GM13976 (cell line): ENCODE measurements at places on chromosomes 16 and 17.
A peak's percentile ranks its signal among the peaks of the same experiment; 100 is the strongest.

GRCh38 chr17:66399441-66399840 lies 97.0 kb downstream of the PRKCA start:
- no peak for DNase-seq

DNA sequence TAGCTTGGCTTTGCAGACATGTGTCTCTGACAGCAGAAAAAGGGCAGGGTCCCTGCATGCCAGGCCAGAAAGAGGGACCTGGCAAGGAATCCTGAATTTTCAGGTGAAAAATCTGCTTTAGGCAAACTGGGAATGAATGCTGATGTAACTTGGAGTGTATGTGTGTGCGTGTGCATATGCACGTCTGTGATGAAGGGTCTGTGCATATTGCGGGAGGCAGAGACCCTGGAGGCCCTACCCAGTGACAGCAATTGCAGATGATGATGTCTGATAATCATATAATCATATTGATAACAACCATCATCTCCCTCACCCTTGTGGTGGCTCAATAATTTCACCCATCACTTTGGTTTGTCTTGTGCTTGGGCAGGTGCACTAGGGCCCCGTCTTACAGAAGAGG lies 80.7 kb upstream of the SDK2 start:
- no peak for DNase-seq

GRCh38 chr16:75931043-75931442 lies 204.8 kb upstream of the CPHXL start:
- no peak for DNase-seq

DNA sequence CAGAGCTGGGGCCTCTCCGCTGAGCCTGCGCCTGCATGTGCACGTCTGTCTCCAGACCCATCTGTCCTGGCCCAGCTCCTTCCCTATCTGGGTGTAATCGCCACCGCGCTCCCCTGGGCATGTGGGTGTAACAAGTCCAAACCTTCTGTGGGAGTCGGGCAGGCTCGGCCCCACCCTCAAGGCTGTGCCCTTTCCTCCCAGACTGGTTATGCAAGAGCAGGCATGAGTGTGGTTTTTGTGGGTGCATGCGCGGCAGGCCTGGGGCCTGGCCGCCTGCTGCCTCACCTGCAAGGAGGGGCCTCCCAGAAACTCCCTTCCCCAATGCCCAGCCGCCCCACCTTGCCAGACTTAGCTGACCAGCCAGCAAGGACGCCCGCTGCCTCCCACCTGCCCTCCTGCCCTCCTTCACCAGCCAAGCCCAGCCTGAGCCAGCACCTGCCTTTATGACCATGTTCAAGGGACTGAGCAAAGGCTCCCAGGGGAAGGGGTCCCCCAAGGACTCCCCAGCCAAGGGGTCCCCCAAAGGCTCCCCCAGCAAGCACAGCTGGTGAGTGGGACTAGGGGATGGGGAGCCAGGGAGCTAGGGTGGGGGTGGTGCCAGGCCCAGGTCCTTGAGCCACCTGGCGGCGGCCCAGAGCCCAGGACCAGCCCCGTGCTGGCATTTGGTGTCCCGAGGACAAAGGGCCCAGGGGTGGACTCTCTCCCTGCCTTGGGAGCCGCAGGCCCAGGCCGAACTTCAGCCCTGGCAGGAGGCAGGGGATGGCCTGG lies at the start of gene EVPLL:
TSS of gene EVPLL (plus strand) at position 342 of the 768 bp plus-strand sequence. CDS start 3,160 bp downstream, outside the sequence.
- peak; percentile 12 for DNase-seq

- no peak for DNase-seq
Observed at GRCh38 chr17:6867849-6868248, 36.3 kb upstream of the TEKT1 start.

GRCh38 chr16:14014284-14014625 lies 56.9 kb upstream of the MRTFB start:
- DNase-seq = no peak

DNA sequence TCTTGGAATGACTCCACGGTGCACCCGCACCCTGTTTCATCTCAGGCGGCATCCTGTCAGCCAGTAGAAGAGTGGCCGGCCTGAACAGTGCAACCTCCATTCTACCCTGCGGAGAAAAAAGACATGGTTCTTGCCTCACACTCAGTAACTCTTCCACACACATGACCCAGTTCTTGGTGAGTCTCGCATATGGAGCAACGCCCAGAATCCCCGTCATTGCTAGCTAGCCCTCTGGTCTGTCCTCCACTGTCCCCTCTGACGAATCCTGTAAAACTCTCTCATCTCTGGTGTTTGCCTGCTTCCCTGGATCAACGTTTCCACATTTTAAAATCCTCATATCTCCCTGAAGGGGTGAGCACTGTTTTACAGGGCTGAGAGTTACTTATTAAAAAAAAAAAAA lies 4.2 kb upstream of the RDM1 start:
- no peak for DNase-seq

DNA sequence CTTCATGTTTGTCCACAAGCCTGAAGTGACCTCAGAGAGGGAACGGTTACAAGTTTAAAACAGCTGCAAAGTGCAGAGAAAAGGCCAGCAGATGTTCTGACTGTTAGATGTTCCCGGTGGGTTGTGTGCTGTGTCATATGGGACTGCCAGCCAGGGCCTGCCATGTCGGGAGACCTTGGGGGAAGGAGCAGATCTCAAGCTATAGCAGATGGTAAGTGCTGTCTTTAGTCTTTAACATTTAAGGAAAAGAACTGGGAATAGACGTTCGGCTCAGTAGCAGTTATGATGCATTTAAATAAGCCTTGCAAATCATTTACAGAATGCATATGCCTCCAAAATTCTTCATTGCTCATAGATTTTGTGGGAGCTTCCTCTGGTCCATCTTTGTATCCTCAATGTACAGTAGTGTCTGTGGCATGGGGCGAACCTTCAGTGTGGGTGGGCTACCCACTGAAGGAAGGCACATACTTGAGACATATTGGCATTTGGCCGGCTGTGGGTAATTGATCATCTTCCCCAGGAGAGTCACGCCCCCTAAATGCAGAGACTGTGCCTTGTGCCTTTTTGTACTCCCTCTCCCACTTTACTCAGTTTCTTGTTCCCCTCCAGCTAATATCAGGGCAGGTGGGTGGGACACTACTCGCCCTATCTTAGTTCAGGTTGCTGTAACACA lies 131.9 kb downstream of the NPIPB5 start:
- no peak for DNase-seq

DNA sequence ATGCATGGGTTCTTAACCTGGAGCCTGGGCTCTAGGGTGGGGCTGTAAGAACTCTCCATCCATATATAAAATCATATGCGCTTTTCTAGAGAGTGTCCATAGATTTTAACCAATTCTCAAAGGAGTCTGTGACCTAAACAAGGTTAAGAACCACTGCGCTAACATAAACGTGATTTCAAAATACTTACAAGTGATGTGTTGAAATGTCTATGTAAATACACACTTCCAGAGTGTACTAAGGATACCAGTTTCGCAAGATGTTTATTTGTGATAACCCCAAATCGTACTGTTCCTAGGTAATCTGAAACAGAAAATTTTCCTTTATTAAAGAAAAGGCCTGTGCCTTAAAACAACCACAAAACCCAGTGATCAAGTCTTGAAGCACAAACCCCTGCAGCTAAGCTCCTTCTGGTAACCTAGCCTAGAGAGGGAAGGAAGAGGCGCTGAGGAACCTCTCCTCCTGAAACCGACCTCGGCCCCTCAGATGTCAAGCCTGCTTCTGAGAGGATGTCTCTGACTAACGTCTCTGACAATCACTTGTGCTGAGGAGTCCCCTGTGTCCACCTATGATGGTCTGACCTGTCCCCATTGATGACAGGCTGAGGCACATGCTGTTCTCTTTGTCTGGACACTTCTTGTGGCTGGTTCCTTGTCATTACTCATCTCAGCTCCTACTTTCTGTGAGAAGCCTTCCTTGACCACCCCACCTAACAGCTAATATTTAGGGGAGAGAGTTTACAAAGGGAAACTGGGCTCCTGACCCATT lies 32.2 kb downstream of the SNN start:
- DNase-seq = no peak

DNA sequence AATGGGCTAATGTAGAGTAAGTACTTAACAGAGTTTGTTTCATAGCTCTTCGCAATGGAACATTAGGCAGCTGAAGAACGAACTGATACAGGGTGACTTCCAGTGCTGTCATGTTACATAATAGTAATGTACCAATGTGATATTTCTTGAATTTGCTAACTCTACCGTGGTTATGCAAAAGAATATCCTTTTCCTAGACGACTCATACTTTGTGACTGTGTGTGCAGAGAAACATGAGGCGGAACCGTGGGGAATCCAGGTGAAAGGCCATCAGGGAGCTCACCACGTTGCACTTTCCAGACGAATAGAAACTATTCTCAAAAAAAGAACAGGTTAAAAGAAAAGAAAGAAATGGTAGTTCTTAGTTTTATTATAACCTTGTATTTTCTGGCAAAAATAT lies 13.2 kb downstream of the NOB1 start:
- DNase-seq = no peak

DNA sequence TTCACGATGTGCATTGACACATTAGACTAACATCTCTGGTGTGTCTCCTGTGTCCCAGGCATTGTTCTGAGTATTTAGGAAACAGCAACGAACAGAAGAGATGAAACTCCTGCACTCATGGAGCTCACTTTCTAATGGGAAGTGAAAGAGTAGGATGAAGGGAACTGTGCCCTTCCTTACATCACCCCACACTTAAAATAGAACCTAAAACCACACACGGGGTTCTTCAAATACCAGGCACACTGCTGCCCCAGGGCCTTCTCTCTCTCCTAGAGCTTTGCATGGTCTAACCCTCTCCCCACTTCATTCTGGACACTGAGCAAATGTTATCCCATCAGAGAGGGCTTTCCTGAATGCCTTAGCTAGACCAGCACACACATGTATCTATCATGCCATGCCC lies 33.7 kb downstream of the TRIM25 start:
- no peak for DNase-seq

DNA sequence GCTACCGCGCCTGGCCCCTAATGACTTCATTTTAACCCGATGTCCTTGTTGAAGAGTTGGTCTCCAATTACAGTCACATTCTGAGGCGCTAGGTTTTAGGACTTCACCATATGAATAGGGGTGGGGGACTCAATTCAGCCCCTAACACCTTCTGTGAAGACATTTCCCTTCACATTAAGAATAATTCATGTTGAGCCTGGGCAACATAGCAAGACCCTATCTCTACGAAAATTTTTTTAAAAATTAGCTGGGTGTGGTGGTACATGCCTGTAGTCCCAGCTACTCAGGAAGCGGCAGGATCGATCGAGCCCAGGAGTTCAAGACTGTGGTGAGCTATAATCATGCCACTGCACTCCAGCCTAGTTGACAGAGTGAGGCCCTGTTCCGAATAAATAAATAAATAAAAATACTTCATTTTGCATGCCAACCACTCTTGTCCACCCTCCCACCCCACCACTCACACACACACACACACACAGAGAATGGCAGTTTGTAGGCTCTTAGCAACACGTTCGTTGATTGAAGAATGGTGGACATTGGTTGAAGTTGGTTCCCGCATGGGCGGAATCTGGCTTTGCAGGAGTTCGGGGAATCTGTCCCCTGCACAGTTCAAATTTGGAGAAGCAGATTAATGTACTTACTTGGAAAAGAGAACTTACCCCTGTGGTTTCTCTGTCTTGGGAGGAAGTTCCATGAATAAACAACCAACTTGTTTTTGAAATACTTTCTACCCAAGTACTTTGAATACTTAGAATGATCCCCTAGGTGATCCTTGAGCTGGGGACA lies 27.8 kb upstream of the TVP23A start:
- DNase-seq = no peak

- no peak for DNase-seq
Observed at GRCh38 chr17:17129466-17129865, 76.7 kb downstream of the PLD6 start.

DNA sequence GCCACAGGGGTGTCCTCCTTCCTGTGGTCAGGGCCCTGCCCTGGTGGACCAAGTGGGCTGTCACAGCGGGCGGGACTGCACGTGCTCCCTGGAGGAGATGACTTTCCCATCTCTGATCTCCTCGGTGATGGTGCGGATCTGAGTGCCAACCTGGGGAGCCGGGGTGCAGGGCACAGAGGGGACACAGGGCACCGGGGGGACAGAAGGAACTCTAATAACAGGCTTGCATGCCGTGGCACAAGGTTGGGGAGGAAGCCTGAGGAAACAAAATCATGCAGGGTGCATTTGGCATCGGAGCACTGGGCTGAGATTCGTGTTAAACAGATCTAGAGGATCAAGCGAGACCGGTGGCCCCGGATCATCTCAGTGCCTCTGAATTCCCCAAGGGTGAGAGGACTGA lies 3.4 kb downstream of the KRT36 start:
- DNase-seq = no peak
